ENCODE measurements at places on chromosomes 1 and 21.
A peak's percentile ranks its signal among the peaks of the same experiment; 100 is the strongest.

DNA sequence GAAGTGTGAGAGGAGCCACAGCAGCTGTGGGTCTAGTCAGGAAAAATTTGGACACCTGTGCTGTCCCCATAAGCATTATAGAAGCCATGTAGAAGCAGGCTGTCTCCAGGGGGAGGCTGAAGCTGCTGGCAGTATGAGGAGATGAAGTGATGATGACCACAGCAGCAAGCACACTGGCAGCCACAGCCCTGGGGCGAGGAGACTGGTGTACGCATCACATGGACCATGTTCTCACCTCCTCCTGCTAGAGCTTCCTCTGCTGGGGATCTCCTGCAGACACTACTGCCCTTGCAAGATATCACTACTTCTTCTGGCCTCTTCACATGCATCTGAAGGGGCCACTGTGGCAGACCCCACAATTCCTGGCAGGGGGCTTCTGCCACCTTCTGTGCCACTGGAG lies 33.8 kb upstream of the CREG1 start:
- no peak for DNase-seq

DNA sequence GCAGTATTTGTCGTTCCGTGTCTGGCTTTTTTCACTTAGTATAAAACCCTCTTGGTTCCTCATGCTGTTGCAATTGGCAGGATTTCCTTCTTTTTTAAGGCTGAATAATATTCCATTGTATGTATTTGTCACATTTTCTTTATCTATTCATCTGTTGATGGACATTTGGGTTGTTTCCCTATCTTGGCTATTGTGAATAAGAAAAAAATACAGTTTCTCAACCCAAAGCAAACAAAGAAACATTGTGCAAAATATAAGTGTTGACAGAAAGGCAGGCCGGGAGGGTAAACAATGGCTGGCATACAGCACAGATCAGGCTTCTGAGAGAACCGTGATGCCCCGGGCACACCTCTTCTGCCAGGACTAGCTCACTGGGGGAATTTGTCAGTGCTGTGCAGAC lies 26.9 kb downstream of the NENF start:
- DNase-seq = no peak

DNA sequence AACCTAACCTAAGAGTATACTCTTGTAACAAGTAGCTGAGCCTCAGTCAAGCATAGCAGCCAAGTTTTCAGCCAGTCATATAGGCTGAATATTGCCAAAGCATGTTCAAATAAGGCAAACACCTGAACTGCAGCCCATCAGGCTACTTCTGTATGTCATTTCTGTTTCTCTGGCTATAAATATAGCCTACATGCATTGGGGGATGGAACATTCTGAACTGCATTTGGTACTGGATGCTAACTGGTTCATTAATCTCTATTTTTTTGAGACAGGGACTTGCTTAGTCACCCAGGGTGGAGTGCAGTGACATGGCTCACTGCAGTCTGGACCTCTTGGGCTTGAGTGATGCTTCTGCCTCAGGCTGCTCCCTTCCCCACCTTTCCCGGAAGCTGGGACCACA lies 37.3 kb downstream of the MAST2 start:
- no peak for DNase-seq

GRCh38 chr1:15124362-15125100 lies 29.0 kb upstream of the TMEM51 start:
- no peak for DNase-seq

- DNase-seq = no peak
Measured at GRCh38 chr1:98030976-98031375, 110.1 kb upstream of the DPYD start.

DNA sequence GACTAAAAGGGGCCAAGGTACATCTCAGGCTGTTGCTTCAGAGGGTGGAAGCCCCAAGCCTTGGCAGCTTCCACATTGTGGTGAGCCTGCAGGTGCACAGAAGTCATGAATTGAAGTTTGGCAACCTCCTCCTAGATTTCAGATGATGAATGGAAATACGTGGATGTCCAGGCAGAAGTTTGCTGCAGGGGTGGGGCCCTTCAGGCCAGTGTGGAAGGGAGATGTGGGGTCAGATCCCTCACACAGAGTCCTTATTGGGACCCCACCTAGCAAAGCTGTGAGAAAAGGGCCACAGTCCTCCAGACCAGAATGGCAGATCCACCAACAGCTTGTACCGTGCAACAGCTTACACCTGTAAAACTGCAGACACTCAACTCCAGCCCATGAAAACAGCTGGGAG lies 67.4 kb upstream of the PTGS2 start:
- no peak for DNase-seq

DNA sequence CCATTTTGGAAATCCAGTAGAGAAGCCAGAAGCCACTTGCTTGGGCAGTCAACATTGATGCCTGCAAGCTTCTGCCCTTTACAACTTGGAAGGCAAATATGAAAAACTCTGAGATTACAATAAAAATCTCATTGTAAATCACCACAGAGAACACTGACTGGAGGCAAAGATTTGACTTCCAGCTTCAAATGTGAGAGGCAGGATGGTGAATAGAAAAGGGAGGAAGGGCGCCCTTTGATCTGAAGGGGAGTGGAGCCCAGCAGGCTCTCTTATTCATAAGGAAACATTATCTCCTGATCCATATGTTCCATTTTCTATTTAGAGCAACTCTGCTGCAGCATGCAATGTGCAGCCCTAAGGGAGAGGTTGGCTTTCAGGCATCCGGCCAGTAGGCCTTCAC lies 348.3 kb downstream of the AJAP1 start:
- no peak for DNase-seq

DNA sequence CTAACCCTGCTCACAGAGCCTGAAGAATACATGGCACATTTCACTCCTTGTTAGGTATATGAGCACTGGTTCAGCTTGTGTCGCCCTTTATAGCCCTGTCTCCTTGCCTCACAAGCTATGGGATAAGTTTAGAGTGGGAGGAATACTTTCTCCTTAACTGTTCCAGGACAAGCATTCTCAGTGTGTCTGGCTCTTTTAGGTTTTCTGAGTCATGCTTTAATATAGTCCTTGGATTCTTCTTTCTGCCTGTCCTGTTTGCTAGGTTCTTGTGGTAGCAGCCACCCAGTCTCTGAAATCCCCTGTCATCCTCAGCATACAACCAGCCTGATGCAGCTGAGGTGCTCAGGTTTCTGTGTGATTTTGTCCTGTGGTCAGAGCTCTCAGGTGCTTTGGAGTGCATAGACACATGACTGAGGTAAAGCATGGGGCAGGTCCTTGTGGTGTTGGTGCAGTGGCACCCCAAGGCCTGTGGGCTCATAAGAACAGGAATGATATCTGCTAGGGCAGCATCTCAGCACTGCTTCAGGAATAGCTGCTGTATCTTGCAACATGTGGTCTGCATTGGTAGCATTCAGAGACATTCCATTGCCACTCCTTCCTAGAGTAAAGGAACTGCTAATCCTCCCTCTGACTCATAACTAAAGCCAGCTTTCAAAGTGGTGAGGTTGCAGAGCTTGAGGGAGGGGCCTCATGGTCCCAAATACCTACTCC lies 14.2 kb upstream of the CASQ2 start:
- DNase-seq = peak; percentile 52

GRCh38 chr1:244164511-244164890 lies 113.4 kb downstream of the ZBTB18 start:
- DNase-seq = no peak

GRCh38 chr1:194544012-194544411 lies 1357.6 kb upstream of the B3GALT2 start:
- no peak for DNase-seq

GRCh38 chr1:213375002-213375401 lies 324.0 kb downstream of the RPS6KC1 start:
- DNase-seq = no peak

- DNase-seq = peak; percentile 10
Measured at GRCh38 chr1:27489501-27489972, 430 bp downstream of the WASF2 start.

DNA sequence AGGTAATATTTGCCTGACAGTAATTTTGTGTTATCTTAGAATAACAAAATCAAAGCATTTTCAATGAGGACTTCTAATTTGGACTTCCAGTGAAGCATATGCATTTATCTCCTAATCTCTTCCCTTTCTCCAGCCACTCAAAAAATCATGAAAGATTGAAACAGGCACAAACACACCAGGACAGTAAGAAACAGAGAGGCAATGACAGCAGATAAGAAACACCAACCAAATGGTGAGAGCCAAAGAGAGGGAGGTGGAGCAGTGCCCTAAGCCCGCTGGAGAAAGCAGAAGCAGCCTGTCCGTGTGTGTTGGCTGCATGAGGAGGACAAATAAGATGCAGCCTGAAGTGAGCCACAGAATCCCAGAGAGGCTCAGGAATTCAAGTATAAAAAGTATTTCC lies 39.0 kb downstream of the SLC44A3 start:
- no peak for DNase-seq

DNA sequence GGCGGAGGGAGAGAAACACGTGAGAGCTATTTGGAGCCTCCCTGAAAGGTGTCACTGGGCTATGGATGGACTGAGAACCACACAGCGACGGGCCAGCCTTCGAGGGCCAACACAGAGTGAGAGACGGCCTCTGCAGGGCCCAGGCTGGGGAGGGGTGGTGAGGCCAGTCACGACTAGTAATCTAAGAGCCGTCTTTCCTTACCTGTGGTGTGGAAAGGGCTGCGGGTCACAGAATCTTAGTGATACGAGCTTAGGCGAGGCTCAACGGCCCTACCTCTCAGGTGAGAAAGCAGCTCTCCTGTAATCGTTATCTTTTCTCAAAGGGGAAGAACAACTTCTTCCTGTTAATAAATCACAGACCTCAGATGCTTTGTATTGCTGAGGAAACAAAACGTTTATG lies 33.4 kb upstream of the COX20 start:
- no peak for DNase-seq

GRCh38 chr1:9079988-9080704 lies 10.7 kb upstream of the SLC2A5 start:
- no peak for DNase-seq

DNA sequence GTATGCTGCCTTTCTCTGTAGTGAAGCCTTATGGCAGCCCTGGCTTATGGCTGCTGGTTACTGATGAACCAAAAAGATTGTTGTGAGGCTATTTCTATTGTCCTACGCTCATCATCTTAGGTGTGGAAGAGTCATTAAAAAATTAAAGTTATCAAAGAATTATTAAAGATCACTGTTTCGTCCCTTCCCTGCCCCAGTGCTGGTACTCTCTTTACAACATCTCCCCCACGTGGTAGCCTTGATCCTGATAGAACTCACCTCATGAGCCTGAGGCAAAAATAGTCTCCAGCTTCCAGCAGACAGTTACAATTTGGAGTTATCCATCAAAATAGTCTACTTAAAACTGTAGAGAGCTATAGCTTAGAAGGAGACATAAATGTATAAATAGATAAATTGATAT lies 201.5 kb downstream of the S1PR1 start:
- DNase-seq = peak; percentile 9

- no peak for DNase-seq
Measured at GRCh38 chr1:78620666-78621065, 418 bp downstream of the IFI44L start.

GRCh38 chr1:86596741-86597290 lies 49.9 kb downstream of the CLCA4 start:
- no peak for DNase-seq

DNA sequence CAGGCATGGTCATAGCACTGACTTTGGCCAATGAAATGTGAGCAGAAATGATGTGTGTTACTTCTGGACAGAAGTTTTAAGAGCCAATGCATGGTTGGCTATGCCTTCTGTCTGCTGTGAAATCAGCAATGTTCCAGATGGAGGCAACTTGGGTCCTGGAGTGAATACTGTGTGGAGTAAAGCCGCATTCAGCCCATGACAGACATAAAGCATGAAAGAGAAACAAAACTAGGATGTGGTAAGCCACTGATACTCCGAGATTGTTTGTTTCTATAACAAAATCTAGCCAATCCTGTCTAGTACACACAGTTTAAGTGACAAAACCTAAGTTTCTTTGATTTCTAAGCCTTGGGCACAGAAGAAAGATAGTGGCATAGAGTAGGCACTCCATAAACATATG lies 47.1 kb upstream of the ARHGAP29 start:
- peak; percentile 54 for DNase-seq

- no peak for DNase-seq
Measured at GRCh38 chr1:216765346-216766300, 42.4 kb upstream of the ESRRG start.

GRCh38 chr21:14862794-14863720 lies 201.7 kb downstream of the NRIP1 start:
- DNase-seq = no peak

GRCh38 chr21:25360593-25360992 lies 246.7 kb downstream of the MRPL39 start:
- DNase-seq = no peak

- DNase-seq = no peak
Measured at GRCh38 chr1:210779269-210779668, 354.7 kb downstream of the KCNH1 start.

DNA sequence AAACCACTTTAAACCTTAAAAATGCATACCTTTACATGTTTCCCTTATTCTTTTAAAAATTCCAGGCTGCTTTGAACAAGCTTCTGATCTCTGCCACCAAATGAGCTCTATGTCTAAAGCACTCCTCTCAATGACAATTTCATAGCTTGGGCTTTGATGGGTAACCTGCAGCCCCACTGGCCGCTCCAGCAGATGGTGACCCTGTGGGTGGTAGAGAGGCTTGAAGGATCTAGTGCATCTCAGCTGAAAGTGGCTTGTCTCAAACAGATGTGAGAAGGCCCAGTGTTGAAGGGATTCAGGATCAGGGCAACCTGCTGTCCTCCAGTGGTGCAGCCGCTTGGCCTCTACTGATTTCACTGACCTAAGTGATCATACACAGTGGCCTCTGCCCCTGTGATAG lies 84.7 kb upstream of the IRF2BP2 start:
- DNase-seq = no peak

DNA sequence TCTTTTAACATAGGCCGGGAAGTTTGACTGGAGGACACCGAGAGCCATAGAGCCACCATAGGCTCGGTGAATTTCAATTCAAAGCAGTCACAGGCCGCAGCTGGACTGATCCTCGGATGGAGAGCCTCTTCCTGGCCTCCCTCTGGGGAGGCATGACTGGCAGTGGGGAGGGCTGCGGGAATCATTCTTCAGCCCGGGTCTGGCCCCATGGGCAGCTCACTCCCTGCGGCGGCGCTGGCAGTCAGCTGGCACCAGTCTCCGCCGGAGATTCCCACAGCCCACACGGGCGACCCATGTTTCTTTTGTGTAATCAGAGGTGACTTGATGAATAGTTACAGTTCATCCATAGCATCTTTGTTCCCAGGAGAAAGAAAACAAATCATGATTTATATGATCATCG lies 10.6 kb downstream of the ESPN start:
- no peak for DNase-seq

GRCh38 chr1:173355281-173356031 lies 121.7 kb upstream of the PRDX6 start:
- DNase-seq = peak; percentile 62
